ENCODE measurements at places on chromosomes 16 and 17.

DNA sequence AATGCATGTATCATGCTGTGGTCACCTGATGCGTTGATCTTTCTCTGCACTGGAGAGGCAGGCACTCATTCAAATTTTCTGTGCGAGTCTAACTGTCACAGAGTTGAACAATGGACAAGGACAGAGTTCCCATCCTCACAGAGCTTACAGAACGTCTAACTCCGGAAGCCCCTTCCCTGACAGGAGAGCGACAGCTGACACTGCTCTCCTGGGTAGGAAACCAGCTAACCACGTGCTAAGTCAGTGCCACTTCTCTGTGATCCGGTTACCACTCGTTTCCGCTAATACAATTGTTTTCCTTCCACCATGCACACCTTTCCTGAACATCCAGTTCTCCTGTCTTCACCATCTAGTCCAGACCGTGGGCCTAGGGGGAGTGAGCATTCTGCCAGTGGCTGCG is 11.3 kb downstream of the KLHDC4 start:
- no peak for DNase-seq

DNA sequence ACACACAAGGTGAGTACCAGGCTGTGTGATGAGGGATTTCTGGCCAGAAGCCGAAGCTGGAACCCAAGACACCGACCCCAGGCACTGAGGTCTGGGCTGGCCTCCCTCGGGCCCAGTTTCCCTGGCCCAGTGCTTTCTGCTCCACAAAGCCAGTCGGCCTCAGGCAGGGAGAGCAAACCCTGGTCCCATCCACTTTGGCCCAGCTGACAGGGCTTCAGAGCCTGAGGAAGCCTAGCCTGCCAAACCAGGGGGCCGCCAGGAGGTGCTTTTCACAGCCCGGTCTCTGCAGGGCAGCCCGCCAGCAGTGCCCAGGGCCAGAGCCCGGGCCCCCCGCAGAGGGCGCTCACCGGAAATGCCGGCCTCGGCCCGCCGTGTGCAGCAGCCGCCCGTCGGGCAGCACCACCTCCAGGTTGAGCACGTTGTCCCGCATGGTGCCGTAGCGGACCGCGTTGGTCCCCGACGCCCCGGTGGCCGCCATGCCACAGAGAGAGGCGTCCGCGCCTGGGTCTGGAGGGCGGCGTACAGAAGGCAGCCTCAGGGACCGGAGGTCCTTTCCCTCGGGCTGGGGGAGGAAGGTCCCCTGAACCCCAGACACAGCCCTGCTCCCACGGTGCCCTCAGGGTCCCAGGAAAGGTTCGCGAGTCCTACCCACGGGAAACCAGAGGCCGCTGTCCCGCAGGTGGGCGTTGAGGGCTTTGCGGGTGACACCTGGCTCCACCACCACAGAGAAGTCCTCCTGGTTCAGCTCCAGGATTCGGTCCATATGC is 2.2 kb downstream of the LDHD start:
- no peak for DNase-seq

DNA sequence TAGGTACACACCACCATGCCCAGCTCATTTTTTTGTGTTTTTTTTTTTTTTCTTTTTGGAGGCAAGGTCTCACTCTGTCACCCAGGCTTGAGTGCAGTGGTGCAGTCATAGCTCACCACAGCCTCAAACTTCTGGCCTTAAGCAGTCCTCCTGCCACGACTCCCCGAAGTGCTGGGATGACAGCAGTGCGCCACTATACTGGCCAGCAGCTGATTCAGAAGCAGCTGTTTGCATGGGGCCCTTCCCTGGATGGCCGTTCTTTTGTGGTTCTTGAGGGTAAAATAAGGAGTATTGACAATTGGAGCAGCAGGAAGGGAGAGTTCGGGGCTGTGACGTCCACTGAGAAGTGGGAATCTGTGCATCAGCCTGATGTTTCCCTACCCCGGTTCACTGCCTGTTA is 41.6 kb downstream of the KIAA0513 start:
- DNase-seq, result no peak

DNA sequence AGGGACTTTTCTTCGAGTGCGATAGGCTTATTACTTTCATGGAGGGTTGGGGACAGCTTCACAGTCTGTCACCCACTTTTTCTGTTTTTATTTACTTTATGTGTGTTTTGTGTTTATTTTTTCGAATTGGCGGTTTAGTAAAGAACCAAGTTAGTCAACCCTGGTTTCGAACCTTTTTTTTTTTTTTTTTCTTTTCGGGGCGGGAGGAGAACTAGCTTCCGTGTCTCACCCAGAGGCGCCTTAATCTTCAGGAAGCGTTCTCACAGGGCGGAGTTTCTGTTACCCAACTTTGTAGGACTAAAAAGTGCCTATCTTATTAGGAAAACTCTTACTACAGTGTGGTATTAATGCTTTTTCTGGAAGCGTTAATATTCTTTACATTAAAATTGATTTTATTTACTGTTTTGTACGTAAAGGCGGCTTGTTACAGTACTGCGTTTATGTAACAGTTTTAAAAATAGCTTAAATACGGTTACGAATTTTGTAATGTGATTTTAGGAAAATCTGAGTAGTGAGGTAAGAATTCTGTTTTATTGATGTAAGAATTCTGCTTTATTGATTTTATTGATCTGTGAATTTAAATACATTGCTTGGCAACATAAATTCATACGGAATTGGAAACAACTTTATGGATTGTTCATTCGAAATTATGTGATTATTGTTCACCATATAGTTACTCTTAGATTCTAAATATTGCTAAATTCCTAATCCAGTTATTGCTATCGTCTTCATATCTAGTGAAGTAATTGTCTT is 885 bp downstream of the ZNF207 start:
- DNase-seq, result peak; percentile 67

GRCh38 chr16:47995354-47995753 is 160.4 kb downstream of the ABCC12 start:
- DNase-seq, result no peak

GRCh38 chr16:19384656-19385055 is 33.0 kb upstream of the TMC5 start:
- DNase-seq, result peak; percentile 94

DNA sequence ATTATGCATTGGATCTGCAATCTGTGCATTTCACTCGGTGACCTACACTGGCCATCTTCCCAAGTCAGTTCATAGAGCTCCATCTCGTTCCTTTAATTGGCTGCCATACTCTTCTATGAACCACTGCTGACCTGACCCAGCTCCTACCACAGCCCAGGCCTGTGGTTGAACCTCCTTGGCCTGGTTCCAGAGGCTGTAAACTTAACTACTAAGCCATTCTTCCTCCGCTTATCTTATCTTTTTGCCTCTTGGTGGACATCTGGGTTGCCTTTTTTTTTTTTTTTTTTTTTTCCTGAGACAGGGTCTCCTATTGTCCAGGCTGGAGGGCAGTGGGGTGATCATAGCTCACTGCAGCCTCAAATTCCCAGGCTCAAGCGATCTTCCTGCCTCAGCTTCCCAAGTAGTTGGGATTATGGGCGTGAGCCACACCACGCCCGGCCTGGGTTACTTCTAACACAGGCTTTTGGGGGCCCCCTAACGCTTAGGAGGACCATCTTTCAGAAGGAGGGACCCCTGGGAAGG is 18.3 kb downstream of the COQ7 start:
- DNase-seq, result peak; percentile 3

- peak; percentile 98 for DNase-seq
These were observed 4.9 kb upstream of the NDRG4 start for GRCh38 chr16:58494981-58495520.

DNA sequence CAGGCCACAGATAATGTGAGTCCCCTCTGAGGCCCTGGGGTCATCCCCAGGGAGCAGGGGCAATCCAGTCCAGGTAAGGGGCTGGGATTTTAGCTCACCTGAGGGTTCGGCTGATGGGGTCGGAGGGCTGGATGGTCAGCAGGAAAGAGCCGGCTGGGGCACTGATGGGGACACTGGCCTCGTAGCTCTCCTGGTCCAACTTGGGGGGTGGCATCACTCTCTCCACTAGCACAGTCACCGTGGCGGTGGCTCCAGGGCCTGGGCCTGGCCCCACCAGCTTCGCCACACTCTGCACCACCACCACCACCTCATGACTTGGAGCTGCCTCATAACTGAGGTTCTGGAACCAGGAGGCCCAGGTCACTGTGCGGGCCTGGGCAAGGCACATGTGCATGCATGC is 6.9 kb downstream of the CDH16 start:
- no peak for DNase-seq

- peak; percentile 74 for DNase-seq
These were observed at the start of gene CENPX for GRCh38 chr17:82022310-82022980. CENPX (minus strand) TSS chr17:82022878; CDS start chr17:82022861, 17 bp downstream.

- no peak for DNase-seq
These were observed 25.8 kb upstream of the NAT9 start for GRCh38 chr17:74801896-74802295.

GRCh38 chr17:56834380-56835263 is 671 bp downstream of the DGKE start:
- peak; percentile 83 for DNase-seq

GRCh38 chr17:31216031-31216751 is 80.8 kb downstream of the OMG start:
- peak; percentile 60 for DNase-seq

- peak; percentile 50 for DNase-seq
These were observed 16.7 kb downstream of the HSD11B2 start for GRCh38 chr16:67447508-67448076.

GRCh38 chr17:16513873-16514272 is 21.9 kb upstream of the LRRC75A start:
- DNase-seq, result no peak

DNA sequence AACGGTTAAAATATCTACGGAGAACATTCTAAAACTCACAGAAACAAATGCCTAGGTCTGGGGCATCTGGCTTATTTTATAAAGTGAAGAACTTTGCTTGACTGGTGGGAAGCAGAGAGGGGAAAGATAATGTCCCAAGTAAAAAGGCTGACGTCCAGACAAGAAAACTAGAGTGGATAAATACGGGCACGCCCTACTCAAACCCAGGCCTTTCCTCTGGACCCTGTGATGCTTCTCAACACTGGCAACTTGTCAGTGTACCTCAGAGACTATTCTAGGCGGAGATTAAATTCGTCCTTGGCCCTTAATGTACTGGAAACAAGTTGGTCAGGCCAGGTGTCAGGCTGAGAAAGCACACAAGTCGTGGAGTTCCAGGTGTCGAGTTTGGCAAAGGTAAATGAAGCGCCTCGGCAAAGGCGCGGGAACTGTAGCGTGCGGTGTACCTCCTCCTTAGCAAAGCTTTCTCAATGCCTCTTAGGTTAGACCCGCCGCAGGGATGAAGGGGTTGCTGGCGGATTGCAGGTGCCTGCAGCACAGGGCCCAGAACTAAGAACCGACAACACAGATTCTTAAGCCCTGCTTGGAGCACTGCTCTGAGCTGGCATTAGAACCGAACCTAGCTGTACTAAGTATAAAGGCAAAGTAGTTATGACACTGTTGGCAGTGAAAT is 668 bp upstream of the UNK start:
- DNase-seq, result peak; percentile 79

DNA sequence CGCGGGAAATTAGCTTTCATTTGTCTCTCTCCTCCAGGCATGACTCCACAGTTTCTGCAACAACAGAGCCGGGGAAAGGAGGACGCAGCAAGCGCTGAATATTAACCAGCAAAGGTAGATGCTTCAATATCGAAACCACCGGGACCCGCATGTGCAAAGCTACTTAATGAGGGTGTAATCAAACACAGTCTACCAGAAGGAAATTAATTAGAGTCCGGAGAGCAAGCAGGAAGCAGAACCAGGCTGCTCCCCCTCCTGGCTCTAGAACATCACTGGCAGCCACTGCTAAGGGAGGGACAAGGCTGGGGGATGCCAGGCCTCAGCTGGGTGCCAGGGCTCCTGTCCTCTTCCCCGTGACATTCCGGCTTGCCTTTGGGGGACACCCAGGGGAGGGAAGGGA is 21.7 kb downstream of the LRRC75A start:
- DNase-seq, result no peak

- DNase-seq, result no peak
These were observed 329 bp downstream of the KPNB1 start for GRCh38 chr17:47649972-47650524.

DNA sequence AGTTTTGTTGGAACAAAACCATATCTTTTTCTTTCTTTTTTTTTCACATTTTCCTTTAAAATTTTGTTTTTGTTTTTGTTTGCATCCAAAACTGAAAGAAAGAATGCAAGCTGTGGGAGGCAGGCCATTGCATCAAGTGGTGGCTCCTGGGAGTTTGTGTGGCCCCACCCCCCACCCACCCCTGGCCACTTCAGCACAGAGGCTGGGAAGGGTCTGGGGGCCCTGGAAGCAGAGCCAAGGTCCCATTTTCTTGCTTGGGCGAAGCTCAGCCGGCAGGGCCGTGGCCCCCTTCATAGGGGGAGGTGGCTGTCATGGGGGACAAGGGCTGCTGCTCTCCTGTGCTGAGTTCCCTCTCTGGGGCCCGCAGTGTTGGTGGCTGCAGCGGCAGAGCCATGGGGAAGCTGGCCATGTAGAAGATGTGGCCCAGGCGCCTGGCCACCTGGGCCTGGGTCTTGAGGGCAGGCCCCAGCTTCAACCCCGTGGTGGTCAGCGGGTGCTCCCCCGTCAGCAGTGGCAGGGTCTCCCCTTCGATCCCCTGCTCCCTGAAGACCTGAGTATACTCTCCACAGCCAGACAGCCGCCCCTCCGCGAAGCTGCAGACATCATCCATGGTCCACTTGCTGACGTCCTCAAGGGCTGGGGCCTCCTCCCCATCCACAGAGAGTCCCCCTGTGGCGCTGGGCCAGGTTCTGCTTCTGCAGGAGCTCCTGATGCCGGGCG is 19.8 kb downstream of the PAFAH1B1 start:
- no peak for DNase-seq

DNA sequence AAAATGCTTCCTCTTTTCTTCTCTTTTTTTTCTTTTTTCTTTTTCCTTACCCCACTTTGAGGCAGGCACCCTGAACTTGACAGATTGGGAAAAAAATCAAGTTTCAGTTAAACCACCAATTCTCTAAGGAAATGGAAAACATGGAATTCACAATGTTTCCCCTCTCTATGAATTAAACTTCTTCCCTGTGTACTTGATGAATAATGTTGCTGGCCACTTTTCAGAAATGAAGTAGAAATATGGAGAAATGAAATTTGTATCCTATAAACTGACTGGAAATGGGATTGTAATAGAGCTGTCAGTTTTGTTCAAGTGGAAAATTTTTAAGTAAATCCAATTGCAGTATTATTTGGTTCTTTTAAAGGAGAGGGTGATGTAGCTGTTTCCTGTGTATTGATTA is 129.8 kb downstream of the CLEC16A start:
- no peak for DNase-seq

DNA sequence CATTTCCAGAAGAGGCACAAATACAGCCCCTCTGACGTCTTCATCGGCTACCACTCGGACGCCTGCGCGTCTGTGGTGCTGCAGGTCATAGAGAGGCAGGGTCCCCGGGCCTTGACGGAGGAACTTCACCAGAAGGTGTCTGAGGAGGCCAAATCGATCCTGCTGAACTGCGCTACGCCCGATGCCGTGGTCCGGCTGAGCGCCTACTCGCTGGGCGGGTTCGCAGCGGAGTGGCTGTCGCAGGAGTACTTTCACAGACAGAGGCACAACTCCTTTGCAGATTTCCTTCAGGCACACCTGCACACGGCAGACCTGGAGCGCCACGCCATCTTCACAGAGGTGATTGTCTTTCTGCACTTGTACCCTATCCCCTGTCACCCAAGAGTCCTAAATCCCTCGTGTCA is 67.0 kb upstream of the ENDOV start:
- no peak for DNase-seq

Measured in DMS53 (cell line).